ENCODE measurements at places on chromosomes 4 and X. TPM values are rescaled to one million over a fixed set of nuclear protein-coding genes. Genes with fewer than 3 reads are reported as not detected.

Gene SPANXB1
- total RNA-seq = 2.2 TPM

Gene ADRA2C
- total RNA-seq = 10.9 TPM

Gene BMPR1B
- total RNA-seq = 4.3 TPM

Gene SEPTIN11
- 30.9 TPM for total RNA-seq

Gene CLDN22
- total RNA-seq = not detected

Gene ADH1C
- not detected for total RNA-seq

Gene DNAAF6
- total RNA-seq = not detected

Gene CDX4
- not detected for total RNA-seq

Gene C4orf50
- not detected for total RNA-seq

Gene ITIH6
- total RNA-seq = not detected

Gene HAND2
- 0.41 TPM for total RNA-seq

Gene F8A1
- 90.1 TPM for total RNA-seq

Gene ARX
- total RNA-seq = 0.25 TPM

Gene GUCY1B1
- total RNA-seq = 0.30 TPM

Gene LINC00632
- total RNA-seq = 1.6 TPM

Gene NPNT
- 0.28 TPM for total RNA-seq

Gene PPP4R3C
- not detected for total RNA-seq

Gene ADGRG4
- not detected for total RNA-seq

Gene SULT1B1
- 0.01 TPM for total RNA-seq

Gene MAGEA2
- total RNA-seq = 0.13 TPM

Gene GABRB1
- not detected for total RNA-seq

Gene ACOX3
- 9.6 TPM for total RNA-seq

Gene MAP7D3
- total RNA-seq = 12.4 TPM

Gene GABRA4
- not detected for total RNA-seq

Gene SLC39A8
- total RNA-seq = 10.3 TPM

Gene MAML3
- total RNA-seq = 13.7 TPM

Gene FMR1
- 22.9 TPM for total RNA-seq

Gene MTTP
- total RNA-seq = not detected

Gene PRR32
- total RNA-seq = not detected

Gene IGSF1
- total RNA-seq = 0.28 TPM

Gene RHOXF2B
- not detected for total RNA-seq

Gene LRRC66
- total RNA-seq = 0.18 TPM

Gene MUC7
- not detected for total RNA-seq

Gene RNF212
- total RNA-seq = 2.8 TPM

Gene HCCS
- 55.9 TPM for total RNA-seq

Gene ANOS1
- 0.04 TPM for total RNA-seq

Gene SFRP2
- 0.03 TPM for total RNA-seq

Gene BGN
- not detected for total RNA-seq

Gene PNMA5
- not detected for total RNA-seq

Gene KLHL15
- 3.5 TPM for total RNA-seq

Gene CPZ
- total RNA-seq = 0.30 TPM

Gene IQCM
- not detected for total RNA-seq

Gene SCML2
- 9.8 TPM for total RNA-seq

Gene F8A2
- total RNA-seq = not detected

Gene FOXR2
- not detected for total RNA-seq

Gene OTOP1
- not detected for total RNA-seq

Gene LPAR4
- total RNA-seq = not detected

Gene CPLX1
- 0.64 TPM for total RNA-seq

Gene FAM149A
- total RNA-seq = 1.2 TPM

Gene USP46
- total RNA-seq = 6.1 TPM

Gene GPR173
- total RNA-seq = not detected

Gene UGT2B10
- not detected for total RNA-seq

Gene AVPR2
- total RNA-seq = 0.06 TPM
